Stimulated activated CD8-positive, alpha-beta memory T cell treated with anti-CD3 and anti-CD28 coated beads, Interleukin-7, amount 100 ng/mL, for 48 hours (primary cell): ENCODE measurements at places on chromosomes 6 and 20.

DNA sequence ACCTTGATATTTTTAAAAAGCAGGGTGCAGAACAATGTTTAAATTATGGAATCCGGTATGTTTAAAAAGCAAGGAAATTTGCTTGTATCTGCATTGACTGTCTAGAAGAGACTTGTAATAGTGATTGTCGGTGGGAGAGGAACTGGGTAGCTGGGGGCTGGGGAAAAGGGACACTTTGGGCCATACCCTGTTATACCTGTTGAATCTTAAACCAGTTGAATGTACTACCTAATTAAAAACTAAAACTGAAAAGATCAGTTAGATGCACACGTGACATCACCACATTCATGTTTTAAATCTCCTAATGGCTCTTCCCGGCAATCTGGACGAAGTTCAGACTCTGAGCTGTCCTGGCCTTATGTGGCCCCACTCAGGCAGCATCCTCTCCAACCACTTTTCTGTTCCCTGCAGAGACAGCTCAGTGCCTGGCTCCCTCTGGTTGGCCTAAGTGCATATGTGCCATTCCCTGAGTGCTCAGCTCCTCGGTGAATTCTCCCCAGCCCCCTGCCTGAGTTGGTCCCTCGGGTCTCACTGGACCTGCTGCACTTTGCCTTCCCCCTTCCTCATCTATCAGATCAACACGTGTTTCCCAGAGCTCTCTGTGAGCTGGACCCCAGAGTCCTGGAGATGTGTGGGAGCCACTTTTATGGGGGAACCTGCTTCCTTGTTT, 36.3 kb downstream of the SLC52A3 start:
- DNase-seq: no peak

- no peak for DNase-seq
Observed at GRCh38 chr6:148451690-148452089, 109.1 kb downstream of the SASH1 start.

GRCh38 chr6:135260612-135261011, 79.5 kb downstream of the MYB start:
- DNase-seq: no peak

DNA sequence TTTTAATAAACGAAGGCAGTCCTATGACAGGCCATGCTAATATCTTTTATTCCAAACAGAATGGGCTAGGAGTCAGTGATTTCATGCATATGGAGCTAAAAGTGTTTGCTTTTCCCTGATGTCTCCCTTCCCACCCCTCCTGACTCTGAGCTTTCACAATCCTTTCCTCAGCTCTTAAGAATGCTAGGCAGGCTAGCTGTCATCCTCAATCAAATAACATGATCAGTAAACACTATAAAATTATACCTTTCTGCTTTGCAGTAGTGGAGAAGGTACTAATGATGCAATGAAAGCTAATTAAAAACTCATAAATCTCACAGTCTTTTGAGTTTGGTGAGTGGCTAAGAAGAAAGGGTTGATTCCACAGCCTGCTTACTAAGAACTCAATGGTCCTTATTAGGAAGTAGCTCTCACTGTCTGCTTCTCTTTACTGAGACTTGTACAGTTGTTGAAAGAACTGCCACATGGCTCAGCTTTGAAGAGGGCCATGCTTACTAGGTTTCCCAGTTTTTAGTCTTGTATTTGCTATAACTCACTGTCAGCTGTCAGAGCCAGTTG, 250.9 kb upstream of the JAG1 start:
- DNase-seq: no peak

GRCh38 chr6:105372849-105373182, 30.1 kb downstream of the PREP start:
- DNase-seq: no peak

- no peak for DNase-seq
Observed at GRCh38 chr20:51419646-51420045, 122.9 kb downstream of the NFATC2 start.
